ENCODE measurements at places on chromosomes 4 and X.
A peak's percentile ranks its signal among the peaks of the same experiment; 100 is the strongest.

GRCh38 chr4:10599574-10599973 is 85.0 kb downstream of the CLNK start:
- no peak overlapping the region for H3K4me3 ChIP-seq
- H3K27me3 ChIP-seq, result no peaks in the 10 kb centered on the region
- no peak overlapping the region for H3K27ac ChIP-seq
- no peak for DNase-seq
- H3K36me3 ChIP-seq, result no peaks in the 10 kb centered on the region

DNA sequence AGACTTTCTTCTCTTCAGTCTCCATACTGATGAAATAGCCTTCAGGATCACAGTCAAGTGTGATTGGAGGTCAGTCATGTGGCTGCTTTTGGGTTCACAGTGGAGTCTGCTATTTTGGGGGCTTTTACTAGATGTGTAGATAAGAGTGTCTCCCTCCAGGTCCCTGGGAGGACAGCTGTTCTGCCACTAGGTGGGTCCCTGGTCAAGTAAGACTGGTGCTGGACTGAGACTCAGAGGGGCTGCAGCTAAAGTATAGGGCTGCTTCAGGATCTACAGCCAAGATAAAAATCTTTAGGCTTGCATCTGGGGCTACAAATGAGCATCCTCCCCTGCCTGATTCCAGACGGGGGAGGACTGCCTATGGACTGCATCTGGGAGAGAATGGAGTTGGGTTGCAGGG is 200.7 kb upstream of the ANKRD50 start:
- H3K4me1 ChIP-seq, result peaks cover 7% of the 10 kb centered on the region
- no peak overlapping the region for H3K4me3 ChIP-seq
- H3K27ac ChIP-seq, result peak overlapping the region; percentile 12
- no peak for DNase-seq
- no peaks in the 10 kb centered on the region for H3K27me3 ChIP-seq

DNA sequence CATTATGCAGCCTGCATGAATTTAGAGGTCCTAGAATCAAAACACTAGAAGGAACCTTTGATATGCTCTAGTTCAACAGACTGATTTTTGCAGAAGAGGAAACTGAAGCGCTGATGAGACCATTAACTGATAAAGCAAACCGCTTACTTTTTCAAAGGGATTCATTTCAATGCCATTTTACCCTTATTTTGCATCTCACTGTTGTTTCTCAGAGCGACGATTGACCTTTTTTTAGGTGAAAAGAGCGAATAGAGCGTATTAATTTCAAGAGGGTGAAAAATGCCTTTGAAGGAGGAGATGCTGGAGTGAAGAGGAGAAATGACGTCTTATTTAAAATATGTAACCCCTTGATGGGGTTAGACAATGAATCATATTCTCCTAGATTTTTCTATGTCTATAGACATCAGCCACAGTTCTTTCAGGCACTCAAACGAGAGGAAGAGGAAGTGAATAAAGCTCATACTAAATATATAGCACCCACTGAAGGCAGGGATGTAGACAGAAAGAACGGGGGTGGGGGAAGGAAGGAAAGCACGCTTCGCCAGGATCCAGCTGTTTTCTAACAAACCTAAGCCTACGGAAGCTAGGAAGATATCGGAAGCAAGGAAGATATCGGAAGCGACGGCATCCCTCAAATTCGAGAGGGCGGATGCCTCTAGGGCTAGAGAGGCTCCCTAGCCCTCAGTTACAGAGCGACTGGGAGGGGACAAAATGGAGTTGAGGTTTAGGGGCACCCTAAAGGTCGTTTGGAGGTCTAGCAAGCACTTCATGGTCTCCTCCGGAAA is 848 bp downstream of the ACSL4 start:
- H3K4me1 ChIP-seq, result peaks cover 21% of the 10 kb centered on the region
- H3K27me3 ChIP-seq, result peaks cover 29% of the 10 kb centered on the region
- H3K27ac ChIP-seq, result peak overlapping the region; percentile 81

- no peak overlapping the region for H3K4me3 ChIP-seq
- no peaks in the 10 kb centered on the region for H3K36me3 ChIP-seq
- no peak overlapping the region for H3K27ac ChIP-seq
- no peaks in the 10 kb centered on the region for H3K27me3 ChIP-seq
- peak; percentile 88 for DNase-seq
- H3K4me1 ChIP-seq, result peaks cover 6% of the 10 kb centered on the region
These were observed 1257.3 kb upstream of the DIAPH2 start for GRCh38 chrX:95427389-95427788.

- no peak overlapping the region for H3K4me3 ChIP-seq
- H3K36me3 ChIP-seq, result no peaks in the 10 kb centered on the region
- H3K4me1 ChIP-seq, result no peaks in the 10 kb centered on the region
- no peak for DNase-seq
- no peak overlapping the region for H3K27ac ChIP-seq
These were observed 3.5 kb downstream of the GPR34 start for GRCh38 chrX:41692162-41692749.

DNA sequence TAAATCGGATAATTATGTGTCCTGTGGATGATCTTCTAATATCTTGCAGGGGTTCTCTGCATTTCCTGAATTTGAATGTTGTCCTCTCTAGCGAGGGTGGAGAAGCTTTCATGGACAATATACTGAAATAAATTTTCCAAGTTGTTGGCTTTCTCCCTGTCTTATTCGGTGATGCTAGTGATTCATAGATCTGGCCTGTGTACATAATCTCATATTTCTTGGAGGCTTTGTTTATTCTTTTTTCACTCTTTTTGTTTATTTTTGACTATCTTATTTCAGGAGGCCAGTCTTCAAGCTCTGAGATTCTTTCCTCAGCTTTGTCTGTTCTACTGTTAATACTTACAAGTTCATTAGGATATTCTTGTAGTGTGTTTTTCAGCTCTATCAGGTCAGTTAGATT is 20.7 kb upstream of the CLGN start:
- peaks cover 16% of the 10 kb centered on the region for H3K4me1 ChIP-seq
- no peaks in the 10 kb centered on the region for H3K27me3 ChIP-seq
- peak overlapping the region; percentile 27 for H3K27ac ChIP-seq
- no peak overlapping the region for H3K4me3 ChIP-seq
- DNase-seq, result no peak
- no peaks in the 10 kb centered on the region for H3K36me3 ChIP-seq

GRCh38 chrX:23953908-23954269 is 46.1 kb downstream of the CXorf58 start:
- no peak for DNase-seq
- peaks cover 6% of the 10 kb centered on the region for H3K36me3 ChIP-seq
- H3K4me1 ChIP-seq, result peaks cover 7% of the 10 kb centered on the region

DNA sequence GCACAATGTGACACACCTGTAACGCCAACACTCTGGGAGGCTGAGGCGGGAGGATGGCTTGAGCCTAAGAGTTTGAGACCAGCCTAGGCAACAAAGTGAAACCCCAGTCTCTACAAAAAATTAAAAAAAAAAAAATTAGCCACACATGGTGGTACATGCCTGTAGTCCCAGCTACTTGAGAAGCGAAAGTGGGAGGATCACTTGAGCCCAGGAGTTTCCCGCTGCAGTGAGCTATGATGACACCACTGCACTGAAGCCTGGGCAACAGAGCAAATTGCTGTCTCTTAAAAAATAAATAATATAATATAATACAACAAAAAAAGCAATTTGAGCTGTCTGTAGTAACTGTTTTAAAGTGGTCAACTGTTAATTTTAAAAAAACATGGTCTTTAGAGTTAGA is 13.2 kb downstream of the SPOCK3 start:
- H3K4me1 ChIP-seq, result peaks cover 5% of the 10 kb centered on the region
- DNase-seq, result no peak
- no peaks in the 10 kb centered on the region for H3K36me3 ChIP-seq
- H3K27me3 ChIP-seq, result no peaks in the 10 kb centered on the region
- no peak overlapping the region for H3K4me3 ChIP-seq

GRCh38 chr4:169159624-169160171 is 111.1 kb downstream of the SH3RF1 start:
- peaks cover 15% of the 10 kb centered on the region for H3K4me1 ChIP-seq
- no peaks in the 10 kb centered on the region for H3K27me3 ChIP-seq
- H3K36me3 ChIP-seq, result peaks cover 6% of the 10 kb centered on the region
- no peak overlapping the region for H3K27ac ChIP-seq

- no peaks in the 10 kb centered on the region for H3K4me1 ChIP-seq
- no peak for DNase-seq
- no peak overlapping the region for H3K27ac ChIP-seq
- no peaks in the 10 kb centered on the region for H3K36me3 ChIP-seq
- no peaks in the 10 kb centered on the region for H3K27me3 ChIP-seq
These were observed 106.4 kb upstream of the NWD2 start for GRCh38 chr4:37138019-37138653.

DNA sequence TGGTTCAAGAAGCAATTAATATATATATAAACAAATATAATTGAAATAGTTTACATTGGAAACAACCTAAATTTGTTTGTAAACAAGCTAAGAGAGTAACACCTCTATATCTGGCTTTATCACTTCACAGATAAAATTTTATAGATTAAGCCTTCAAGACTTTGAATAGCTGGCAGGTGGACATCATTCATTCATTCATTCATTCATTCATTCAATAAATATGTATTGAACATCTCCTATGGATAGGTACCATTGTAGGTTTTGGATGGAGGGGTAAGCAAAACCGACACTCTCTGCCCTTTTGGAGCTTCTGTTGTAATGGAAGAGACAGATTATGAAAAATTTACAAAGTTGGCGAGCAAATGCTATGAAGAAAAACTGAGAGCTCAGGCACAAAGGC is 35.2 kb downstream of the GUCY1A1 start:
- H3K4me1 ChIP-seq, result no peaks in the 10 kb centered on the region
- no peak overlapping the region for H3K4me3 ChIP-seq
- no peak overlapping the region for H3K27ac ChIP-seq
- no peaks in the 10 kb centered on the region for H3K36me3 ChIP-seq
- no peak for DNase-seq

DNA sequence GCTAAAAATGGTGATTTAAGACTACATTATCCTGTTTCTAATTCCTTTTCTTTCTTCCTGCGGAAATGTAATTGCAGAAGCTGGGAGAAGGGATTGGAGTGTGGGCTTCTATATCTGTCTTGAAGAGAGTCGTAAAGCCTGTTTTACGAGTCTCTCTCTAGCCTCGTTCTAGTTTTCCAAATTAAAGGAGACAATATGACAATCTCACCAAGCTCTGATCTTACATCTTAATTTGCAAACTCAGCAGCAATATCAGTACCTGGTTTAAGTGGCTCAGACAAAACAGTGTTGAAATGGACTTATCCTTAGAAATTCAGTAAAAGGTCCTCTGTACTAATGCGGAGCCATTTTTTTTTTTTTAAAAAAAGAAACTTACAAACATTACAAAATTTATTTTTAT is 349.5 kb upstream of the HAND2 start:
- no peak overlapping the region for H3K27ac ChIP-seq
- no peaks in the 10 kb centered on the region for H3K36me3 ChIP-seq
- DNase-seq, result no peak
- H3K27me3 ChIP-seq, result peaks cover 68% of the 10 kb centered on the region

- no peaks in the 10 kb centered on the region for H3K27me3 ChIP-seq
- peak overlapping the region; percentile 61 for H3K27ac ChIP-seq
- peaks cover 10% of the 10 kb centered on the region for H3K4me1 ChIP-seq
- DNase-seq, result peak; percentile 26
- no peak overlapping the region for H3K4me3 ChIP-seq
These were observed 38.6 kb downstream of the CENPU start for GRCh38 chr4:184695178-184695896.

Data from MCF 10A (cell line).